ENCODE measurements at places on chromosomes 4 and X.

GRCh38 chr4:10810411-10810810 lies 125.8 kb upstream of the CLNK start:
- no peak for DNase-seq

DNA sequence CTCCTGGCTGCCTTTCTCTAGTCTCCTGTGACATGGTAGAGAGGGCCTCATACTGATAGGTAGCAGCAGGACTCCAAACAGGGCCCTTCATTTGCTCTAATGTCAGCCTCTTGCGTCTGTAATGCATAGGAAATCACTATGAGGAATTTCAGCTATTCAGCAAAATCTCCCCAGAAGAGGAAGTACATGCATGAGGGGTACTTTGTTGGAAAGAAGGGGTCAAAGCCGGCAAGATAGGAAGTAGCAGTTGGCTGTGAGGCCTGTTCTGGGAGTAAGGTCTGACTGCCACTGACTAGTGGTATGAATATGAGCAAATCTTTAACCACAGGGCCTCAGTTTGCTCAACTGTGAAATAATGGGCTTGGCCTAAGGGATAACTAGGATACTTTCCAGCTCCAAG lies 283.2 kb downstream of the ARHGAP10 start:
- DNase-seq: no peak

DNA sequence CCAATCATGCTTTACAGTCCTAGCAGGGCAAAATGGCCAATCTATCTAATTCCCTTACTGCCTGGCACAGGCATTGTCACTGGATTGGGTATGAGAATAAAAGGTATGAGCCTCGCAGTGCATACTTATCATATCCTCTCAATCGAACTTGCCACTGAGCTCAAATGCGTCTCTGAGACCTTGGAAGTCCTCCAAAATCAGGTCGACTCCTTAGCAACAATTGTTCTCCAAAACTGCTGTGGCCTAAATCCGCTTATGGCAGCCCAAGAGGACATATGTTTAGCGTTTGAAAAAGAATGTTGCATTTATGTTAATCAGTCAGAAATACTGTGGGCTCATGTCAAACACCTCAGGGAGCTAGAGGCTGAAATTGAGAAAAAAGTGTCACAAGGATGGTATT lies 69.7 kb downstream of the SPIN4 start:
- DNase-seq: no peak

- DNase-seq: no peak
These were observed 81.7 kb downstream of the SHISA3 start for GRCh38 chr4:42478946-42479345.
